Type B pancreatic cell (in vitro differentiated cells): ENCODE measurements at places on chromosomes 7 and 10. TPM values are rescaled to one million over a fixed set of nuclear protein-coding genes. Genes with fewer than 3 reads are reported as not detected.

DNA sequence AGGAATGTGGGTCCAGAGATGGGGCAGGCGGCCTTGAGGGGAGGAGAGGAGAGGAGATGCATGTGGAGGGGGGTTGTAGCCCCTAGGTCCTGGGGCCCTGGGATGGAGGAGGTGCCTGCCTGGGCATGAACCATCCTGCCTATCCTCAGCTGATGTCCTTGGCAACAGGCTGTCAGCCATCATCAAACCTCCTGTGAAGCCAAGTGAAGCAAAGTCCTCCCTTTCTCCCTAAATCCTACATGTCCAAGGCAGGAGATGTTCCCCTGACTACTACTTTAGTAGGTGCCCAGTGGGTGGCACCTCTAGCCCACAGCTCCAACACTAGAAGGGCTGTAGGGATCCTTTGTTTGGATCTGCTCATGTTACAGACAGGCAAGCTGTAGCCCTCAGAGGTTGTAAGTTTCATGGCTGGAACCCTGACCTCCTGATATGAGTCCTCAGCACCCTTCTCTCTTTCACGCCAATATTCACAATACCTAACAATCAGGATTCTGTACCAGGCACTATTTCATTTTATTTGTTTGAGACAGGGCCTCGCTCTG, 66.6 kb upstream of the SYPL1 start:
- no peaks in the 10 kb centered on the region for H3K36me3 ChIP-seq
- H3K27me3 ChIP-seq = peaks cover 15% of the 10 kb centered on the region
- no peak overlapping the region for H3K4me3 ChIP-seq
- H3K27ac ChIP-seq = no peak overlapping the region
- no peak for DNase-seq
- H3K4me1 ChIP-seq = peaks cover 9% of the 10 kb centered on the region

ZNF117 gene
- total RNA-seq = 18.8 and 24.4 TPM in 2 replicates

DNA sequence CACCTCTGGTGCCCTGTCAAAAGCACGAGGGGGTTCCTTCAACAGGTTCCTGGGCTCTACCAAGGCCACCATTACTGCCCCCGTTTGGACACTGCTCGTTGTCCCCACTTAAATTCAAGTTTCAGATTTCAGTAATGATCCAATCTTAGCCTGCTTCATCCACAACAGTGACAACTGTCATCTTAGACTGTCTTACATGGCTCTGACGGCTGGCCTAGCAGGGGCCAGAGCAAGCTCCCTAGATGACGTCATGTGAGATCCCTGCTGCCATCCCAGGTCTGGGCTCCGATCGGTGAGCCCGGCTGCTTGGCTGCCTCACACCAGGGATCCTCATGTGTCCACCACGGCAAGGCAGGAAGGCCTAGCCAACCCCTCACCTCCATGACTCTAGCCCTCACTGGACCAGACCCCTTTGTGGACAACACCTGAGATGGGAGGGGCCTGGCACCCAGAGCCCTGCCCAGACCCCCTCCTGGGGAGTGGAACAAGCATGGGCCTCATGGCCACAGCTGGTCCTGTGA, 82.5 kb downstream of the FAM53B start:
- no peaks in the 10 kb centered on the region for H3K36me3 ChIP-seq
- H3K27ac ChIP-seq = no peak overlapping the region
- no peaks in the 10 kb centered on the region for H3K27me3 ChIP-seq

METTL27 gene
- 8.5 and 11.5 TPM in 2 replicates for total RNA-seq

DNA sequence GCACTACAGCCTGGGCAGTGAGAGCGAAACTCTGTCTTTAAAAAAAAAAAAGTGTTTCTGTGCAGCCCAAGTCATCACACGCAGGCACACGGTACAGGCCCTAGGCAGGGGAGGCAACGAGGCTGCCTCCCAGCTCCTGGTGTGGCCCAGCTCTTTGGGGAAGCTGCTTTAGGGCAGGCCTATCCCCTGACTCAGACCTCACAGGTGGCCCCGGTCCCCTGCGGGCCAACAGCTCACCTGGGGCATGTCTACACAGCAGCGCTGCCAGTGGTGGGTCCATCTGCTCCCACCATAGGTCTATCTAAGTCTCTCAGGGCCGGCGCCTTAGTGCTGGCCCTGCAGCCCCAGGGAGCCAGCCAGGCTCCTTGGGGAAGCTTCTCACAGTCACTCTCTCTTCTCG, 31.4 kb downstream of the ZAN start:
- H3K4me3 ChIP-seq = no peak overlapping the region
- H3K27ac ChIP-seq = no peak overlapping the region
- H3K4me1 ChIP-seq = no peaks in the 10 kb centered on the region

OR2A7 gene
- total RNA-seq = 4.2 and 13.7 TPM in 2 replicates

DNA sequence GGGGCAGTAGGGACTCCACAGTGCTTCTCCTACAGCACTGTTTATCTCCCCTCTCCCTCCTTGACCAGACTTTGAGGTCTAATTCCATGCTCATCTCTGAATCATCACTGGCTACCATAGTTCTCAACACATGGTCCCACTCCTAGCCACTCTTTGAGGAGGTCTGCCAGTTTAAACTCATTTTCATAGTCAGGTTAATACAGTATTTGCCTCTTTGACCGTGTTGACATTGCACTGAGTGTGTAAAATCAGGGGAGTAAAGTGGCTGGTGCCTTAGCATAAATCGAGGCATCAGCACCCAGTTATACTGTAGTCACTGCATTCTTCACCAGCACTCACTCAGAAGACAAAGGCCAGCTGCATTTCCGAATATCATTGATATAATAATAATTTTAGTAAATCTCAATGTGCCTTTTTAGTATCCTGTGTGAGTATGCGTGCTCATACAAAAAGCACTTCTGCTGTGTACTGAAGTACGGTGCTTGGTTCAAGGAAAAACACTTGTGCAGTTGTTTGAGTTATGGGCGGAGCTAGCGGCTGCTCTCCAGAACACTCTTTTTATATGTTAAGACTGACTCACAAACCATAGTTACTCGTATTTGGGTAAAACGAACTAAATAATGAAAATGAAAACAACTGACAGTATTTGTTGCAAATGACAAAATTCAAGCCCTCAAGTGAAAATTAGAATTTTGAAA, 89.7 kb downstream of the GALNT11 start:
- no peak for DNase-seq
- H3K36me3 ChIP-seq = peaks cover 38% of the 10 kb centered on the region
- peak overlapping the region; percentile 41 for H3K27ac ChIP-seq
- no peaks in the 10 kb centered on the region for H3K4me1 ChIP-seq

- DNase-seq = no peak
- no peak overlapping the region for H3K27ac ChIP-seq
- peaks cover 30% of the 10 kb centered on the region for H3K4me1 ChIP-seq
- H3K27me3 ChIP-seq = peaks cover 3% of the 10 kb centered on the region
- no peaks in the 10 kb centered on the region for H3K36me3 ChIP-seq
These were observed 7.0 kb upstream of the PVRIG start for GRCh38 chr7:100212631-100213286.

- no peak overlapping the region for H3K4me3 ChIP-seq
- no peak for DNase-seq
- no peak overlapping the region for H3K27ac ChIP-seq
- H3K27me3 ChIP-seq = no peaks in the 10 kb centered on the region
- peaks cover 5% of the 10 kb centered on the region for H3K4me1 ChIP-seq
These were observed 120.9 kb downstream of the ICA1 start for GRCh38 chr7:8141070-8141469.

DNA sequence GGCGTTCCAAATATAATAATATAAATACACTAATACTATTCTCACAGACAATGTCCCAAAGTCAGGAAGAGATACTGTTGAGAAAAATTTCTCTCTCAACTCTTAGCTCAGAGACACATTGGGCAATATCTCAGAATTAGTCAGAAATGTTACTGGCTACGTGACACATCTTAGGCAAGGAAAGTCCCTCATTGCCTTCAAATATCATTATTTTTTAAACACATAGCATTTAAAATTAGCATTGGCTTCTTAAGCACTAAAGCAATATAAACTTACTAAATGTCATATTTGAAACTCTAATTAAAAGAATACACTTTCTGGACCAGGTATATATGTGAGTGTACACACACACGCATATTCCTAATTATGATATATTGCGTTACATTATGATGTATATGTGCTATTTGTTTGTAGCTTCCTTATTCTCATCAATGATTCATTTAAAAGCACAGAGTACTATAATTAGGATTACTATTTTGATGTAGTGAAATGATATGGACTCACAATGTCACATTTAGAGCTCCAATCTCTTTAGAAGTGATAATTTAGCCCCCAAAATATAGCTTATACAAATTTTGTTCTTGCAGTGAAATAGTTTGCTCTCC, 255.8 kb downstream of the TWIST1 start:
- no peaks in the 10 kb centered on the region for H3K27me3 ChIP-seq
- no peak overlapping the region for H3K27ac ChIP-seq
- no peak for DNase-seq
- H3K4me1 ChIP-seq = peaks cover 4% of the 10 kb centered on the region
- no peak overlapping the region for H3K4me3 ChIP-seq

PRKG1 gene
- total RNA-seq = 7.4 and 12.3 TPM in 2 replicates

DNA sequence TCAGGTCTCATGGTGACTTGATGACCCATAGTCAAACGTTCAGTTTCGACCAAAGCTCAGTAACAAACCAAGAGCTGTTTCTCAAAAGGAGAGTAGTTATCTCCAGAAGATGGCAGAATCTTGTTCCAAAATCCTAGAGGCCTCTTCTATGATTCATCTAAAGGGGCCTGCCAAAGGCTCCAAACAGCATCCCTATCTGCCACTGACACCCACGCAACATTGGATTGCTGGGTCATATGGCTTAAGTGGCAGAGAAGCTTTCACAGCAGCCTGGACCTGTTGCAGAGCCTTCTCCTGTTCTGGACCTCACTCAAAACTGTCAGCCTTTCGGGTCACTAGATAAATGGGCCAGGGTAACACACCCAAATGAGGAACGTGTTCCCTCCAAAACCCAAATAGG, 54.0 kb upstream of the LRRC18 start:
- peaks cover 11% of the 10 kb centered on the region for H3K27me3 ChIP-seq
- H3K4me3 ChIP-seq = no peak overlapping the region
- no peaks in the 10 kb centered on the region for H3K4me1 ChIP-seq
- DNase-seq = no peak
- no peaks in the 10 kb centered on the region for H3K36me3 ChIP-seq

WNT8B gene
- 0.29 and 0.68 TPM in 2 replicates for total RNA-seq

DNA sequence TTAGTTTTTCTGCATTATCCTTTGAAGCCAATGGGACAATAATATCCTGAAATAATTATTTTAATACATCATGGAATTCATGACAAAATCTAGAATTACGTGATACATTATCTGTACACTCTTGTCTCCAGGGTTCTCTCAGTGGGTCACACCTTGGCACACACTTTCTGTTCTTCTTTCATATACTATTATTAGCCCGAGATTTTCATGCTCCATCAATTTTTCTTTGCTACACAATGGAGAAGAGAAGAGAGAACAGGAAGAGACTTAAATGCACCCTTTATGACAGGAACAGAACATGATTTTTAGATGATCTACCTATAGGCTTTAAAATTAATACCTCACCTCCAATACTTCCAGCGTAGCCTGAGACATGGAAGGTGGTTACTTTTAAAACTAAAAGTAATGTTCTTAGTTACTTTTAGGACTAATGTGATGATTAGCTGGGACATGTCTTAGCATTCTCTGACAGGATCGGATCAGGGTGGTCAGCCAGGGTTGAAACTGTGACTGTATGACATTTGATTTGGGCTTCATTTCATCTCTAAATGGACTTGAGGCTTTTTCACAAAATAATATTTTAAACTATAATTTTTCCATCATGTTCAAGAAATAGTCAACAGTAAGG, 148.2 kb upstream of the WNT16 start:
- H3K27me3 ChIP-seq = no peaks in the 10 kb centered on the region
- no peak overlapping the region for H3K27ac ChIP-seq
- H3K4me1 ChIP-seq = peaks cover 3% of the 10 kb centered on the region

DNA sequence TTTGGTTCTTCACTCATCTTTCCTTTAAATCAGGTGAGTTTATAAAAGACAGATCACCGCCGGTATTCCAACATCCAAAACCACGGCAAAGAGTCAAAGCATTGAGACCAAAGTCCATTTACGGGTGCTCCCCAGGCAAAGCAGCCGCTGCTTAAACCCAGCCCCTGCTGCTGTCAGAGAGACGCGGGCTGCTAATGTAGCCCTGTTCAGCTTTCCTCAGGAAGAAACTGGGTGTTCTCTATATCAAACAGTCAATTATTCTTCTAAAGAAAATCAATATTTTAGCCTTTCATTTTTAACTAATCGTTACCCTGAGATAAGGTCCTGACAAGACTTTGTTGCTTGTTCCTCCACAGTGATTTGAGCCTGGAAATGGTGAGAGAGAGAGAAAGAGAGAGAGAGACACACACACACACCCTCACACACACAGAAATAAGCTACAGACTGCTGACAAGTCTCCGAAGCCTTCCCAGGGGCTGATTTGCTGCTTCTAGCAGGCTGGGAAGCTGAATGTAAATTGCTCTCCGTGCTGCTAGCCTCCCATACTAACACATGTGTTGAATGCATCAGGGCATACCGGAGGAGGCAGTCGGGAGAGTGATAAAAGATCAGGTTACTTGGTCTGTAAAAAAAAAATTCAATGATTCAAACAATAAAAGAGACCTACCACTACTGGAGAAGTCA, 183.0 kb upstream of the ANK3 start:
- peak overlapping the region; percentile 79 for H3K27ac ChIP-seq
- DNase-seq = no peak
- no peaks in the 10 kb centered on the region for H3K36me3 ChIP-seq
- no peaks in the 10 kb centered on the region for H3K27me3 ChIP-seq

DNA sequence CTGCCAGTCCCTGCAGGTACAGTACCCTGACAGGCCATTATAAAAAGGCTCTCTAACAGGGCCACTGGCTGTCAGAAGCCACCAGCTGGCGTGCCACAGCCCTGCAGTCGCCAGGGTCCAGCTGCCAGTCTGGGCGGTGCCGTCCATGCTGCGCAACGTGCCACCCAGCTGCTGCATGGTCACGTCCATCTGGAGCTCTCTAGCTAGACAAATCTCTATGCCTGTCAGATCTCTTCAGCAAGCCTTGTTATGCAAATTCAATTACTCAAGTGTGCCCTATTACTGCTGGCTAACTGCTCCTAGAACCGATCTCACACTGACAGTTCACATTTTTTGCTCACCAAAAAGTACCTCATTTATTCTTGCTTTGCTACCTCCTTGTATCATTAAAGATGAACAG, 75.9 kb downstream of the HIBADH start:
- H3K4me3 ChIP-seq = no peak overlapping the region
- no peak overlapping the region for H3K27ac ChIP-seq
- peaks cover 3% of the 10 kb centered on the region for H3K4me1 ChIP-seq
- DNase-seq = no peak
- peaks cover 12% of the 10 kb centered on the region for H3K36me3 ChIP-seq
- H3K27me3 ChIP-seq = no peaks in the 10 kb centered on the region

DNA sequence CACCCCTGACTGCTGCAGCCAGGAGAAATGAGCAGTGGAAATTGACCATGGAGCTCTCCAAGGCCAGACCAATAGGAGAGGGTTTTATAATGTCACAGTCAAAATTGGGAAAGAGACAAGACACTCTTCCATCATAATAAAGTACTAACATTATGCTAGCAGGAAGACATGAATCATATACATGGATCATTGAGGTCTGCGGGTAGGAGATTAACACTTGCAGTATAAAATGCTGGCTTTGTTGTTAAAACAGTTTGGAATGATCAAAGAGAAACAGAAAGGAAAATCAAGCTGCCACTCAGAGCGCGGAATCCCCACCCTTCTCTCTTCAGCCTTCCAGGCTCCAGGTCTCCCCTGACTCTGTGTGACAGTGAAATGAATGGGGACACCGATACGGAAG, 53.4 kb upstream of the CALN1 start:
- H3K27ac ChIP-seq = no peak overlapping the region
- no peaks in the 10 kb centered on the region for H3K4me1 ChIP-seq
- no peak for DNase-seq
- H3K4me3 ChIP-seq = no peak overlapping the region
